Body of pancreas (tissue), 4 donors: ENCODE measurements at places on chromosomes 5 and 9. TPM values are rescaled to one million over a fixed set of nuclear protein-coding genes. Genes with fewer than 3 reads are reported as not detected.

The FOXD4L4 gene
- not detected for total RNA-seq

The EQTN gene
- total RNA-seq, result not detected

- no peak for DNase-seq
Measured at GRCh38 chr5:2900360-2900759, 148.9 kb upstream of the IRX2 start.

- DNase-seq, result peak; percentile 87
Measured at GRCh38 chr9:6715755-6716643, 41.8 kb upstream of the KDM4C start.

DNA sequence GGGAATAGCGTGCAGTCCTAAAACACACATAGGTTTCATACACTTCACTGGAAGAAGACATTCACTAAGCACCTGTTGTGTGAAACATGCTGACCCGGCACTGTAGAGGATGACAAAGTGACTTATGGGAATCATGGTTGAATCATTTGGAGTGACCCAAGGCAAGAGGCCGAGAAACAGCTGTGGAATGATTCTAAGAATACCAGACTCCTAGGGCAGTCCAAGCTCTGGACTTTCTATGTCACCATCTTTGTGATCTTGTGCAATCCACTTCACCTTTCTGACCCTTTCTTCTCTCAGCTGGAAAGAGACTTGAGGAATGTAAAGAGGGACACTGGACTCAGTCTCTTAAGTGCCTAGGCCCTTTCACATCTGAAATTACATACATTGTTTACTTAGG lies 13.1 kb downstream of the MSANTD3 start:
- no peak for DNase-seq
